T-helper 2 cell (primary cell): ENCODE measurements at places on chromosomes 4 and X.

DNA sequence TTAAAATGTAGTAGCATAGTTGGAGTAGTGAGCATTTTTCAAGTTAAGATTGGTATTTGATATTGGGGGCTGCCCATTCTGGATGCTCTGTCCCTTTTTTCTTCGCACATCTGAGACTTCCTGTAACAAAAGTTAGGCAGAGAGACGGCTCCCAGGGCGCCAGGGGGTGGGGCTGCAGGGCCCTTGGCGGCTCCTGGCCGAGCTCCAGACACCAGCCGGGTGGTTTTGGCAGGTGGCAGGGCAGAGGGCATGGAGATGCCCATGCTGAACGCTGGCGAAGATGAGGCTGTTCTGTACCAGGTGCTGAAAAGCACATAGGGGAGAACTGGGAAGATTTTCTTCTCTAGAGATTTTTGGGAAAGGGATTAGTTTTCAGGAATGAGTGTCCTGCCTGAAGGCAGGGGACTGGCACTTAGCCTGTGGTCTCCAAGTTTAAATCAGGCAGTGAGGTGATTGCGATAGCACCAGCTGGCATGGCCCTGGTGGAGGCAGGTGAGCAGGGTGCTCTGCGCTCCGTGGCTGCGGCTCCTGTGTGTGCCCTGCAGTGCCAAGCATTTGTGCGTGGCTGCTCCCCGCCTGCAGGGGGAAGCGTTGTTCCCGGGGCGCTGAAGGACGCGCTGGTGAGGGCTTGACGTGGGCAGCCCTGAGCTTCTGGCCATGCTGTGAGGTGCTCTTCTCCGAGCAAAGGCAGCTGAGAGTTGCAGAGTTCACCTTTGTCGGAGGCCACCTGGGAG is 23.6 kb upstream of the HGFAC start:
- DNase-seq, result no peak

DNA sequence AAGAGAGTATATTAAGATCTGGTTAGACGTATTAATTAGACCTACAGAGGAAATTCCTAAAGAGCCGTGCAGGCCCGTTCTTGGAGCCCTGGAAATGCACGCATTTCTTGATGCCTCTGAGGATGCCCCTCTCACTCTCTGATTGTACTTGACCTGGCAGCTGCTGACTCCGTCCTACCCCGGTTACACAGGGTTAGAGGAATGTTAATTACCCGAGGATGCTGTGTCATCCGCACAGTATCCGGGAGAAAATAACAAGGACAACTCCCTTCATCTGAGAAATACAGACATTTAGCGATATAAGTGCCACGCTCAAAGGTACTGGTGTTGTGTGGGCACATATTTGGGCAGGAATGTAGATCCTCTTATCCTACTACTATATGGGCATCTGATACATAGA is 404.6 kb upstream of the FAT1 start:
- DNase-seq, result no peak

GRCh38 chr4:98203332-98204235 is 57.6 kb upstream of the RAP1GDS1 start:
- no peak for DNase-seq

DNA sequence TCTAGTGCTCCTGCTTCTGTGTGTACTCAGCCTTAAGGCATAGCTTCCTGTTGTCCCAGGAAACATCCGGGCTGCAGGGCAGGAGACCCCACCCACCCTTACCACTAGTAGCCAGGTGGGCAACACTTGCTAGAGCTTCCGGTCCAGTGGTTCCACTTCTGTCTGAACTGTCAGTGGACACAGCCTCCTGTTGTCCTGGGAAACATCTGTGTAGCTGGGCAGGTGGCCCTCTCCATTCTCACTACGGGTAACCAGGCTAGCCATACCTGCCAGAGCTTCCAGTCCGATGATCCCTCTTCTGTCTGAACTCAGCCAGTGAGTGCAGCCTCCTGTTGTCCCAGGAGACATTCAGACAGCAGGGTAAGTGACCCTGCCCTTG is 372.2 kb downstream of the INPP4B start:
- no peak for DNase-seq

DNA sequence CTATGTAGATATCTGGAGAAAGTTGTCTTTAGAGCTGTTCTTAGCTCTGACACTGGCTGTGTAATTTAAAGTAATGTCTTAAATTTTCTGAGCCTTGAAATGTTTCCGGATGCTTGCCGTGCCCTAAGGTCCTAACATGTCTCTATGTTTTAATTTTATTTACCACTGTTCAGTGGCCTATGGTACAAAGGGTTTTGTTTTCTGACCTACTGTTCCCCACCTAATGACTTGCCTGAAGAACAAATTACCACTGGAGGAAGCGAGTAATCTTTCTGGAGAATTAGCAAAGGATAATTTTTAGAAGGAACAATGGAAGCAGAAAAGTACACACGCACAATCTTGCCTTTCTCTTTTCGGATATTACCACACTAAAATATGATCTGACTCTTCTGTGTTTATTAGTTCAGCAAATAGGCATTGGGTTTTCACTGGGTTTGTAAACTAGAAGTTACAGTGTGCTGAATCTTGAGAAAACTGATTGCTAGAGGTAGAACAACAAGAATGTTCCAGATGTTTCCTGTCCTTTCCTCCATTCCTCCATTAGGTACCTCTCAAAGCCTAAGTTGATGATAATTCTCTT is 435.9 kb downstream of the PACRGL start:
- DNase-seq, result no peak

- no peak for DNase-seq
These were observed 7.4 kb upstream of the PDE6B start for GRCh38 chr4:617644-618641.

GRCh38 chrX:39822133-39822748 is 275.5 kb downstream of the BCOR start:
- DNase-seq, result no peak

- DNase-seq, result no peak
These were observed 128.6 kb upstream of the NPY2R start for GRCh38 chr4:155079871-155080270.

GRCh38 chr4:64384237-64385203 is 24.7 kb downstream of the TECRL start:
- DNase-seq, result no peak

GRCh38 chr4:13455411-13455810 is 28.7 kb downstream of the RAB28 start:
- DNase-seq, result no peak

GRCh38 chr4:24241511-24241910 is 342.8 kb downstream of the DHX15 start:
- DNase-seq, result no peak

DNA sequence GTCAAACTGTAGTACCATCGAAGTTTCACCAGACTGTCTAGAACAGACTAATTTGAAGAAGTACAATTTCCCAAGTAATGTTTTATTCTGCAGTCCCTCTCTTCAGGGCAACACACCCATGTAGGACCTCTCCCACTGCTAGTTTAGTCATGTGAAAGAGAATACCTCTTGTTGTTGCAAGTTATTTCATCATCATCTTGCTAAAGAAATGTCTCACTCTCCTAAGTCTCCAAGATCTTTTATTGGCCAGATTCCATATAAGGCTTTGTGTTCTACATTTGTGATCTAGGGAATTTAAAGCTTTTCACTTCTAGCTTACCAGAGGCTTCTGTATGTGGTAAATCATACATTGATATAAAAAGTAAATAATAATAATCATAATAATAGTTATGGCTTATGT is 745.3 kb upstream of the MAGEB2 start:
- no peak for DNase-seq

DNA sequence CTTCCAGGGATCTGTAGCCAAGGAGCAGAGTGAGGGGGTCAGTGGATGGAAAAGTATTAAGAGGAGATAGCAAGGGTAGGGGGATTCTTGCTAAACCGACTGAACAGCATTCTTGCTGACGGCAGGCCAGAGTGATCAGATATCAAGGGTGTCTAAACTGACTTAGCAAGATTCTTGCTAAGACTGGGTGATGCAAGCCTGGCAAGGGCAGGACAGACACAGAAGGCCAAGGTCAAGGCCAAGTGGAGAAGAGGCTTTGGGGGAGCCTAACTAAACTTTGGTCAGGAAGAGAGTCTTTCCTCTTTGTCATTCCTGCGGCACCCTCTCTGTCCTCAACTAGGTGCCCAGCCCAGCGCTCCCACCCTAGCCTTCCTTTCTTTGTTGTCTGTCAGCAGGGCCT is 799 bp downstream of the XPNPEP2 start:
- DNase-seq, result no peak

GRCh38 chrX:10198254-10198653 is 41.5 kb downstream of the CLCN4 start:
- no peak for DNase-seq

DNA sequence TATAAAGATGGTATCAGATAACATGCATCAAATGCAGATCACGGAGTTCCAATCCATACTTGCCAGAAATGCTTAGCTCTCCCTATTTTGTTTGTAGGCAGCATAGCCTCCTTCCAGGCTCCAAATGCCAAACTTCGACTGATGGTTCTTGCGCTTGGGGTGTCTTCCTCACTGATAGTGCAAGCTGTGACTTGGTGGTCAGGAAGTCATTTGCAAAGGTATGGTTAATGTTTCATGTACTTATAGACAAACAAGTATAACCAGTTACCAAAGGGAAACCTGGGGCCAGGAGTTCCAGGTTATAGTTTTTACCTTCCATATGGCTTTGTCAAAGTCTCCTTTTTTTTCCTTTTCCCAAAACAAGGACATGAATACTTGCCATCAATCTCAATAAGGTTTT is 5.3 kb downstream of the CWH43 start:
- DNase-seq, result no peak

- DNase-seq, result no peak
These were observed 85.1 kb upstream of the UCP1 start for GRCh38 chr4:140653718-140654494.

GRCh38 chrX:71650333-71650969 is 16.9 kb upstream of the LOC101059915 start:
- peak; percentile 30 for DNase-seq

DNA sequence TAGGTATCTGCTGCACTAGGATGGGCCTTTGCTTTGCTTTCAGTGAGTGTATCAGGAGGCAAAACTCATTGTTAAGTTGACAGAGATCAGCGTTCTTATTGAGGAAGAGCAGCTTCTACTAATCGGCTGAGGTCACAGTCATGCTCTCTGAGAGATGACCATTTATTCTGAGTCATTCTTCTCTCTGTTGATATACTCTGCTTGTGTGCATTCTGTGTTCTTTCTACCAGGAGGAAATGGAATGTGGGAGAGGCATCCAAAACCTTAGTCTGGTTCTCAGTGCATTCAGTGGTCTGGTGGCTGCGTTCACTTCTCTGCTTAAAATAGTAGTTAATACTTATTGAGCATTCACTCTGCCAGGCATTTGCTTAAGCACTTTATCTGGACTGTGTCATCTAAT is 66.2 kb downstream of the RRAGB start:
- no peak for DNase-seq

DNA sequence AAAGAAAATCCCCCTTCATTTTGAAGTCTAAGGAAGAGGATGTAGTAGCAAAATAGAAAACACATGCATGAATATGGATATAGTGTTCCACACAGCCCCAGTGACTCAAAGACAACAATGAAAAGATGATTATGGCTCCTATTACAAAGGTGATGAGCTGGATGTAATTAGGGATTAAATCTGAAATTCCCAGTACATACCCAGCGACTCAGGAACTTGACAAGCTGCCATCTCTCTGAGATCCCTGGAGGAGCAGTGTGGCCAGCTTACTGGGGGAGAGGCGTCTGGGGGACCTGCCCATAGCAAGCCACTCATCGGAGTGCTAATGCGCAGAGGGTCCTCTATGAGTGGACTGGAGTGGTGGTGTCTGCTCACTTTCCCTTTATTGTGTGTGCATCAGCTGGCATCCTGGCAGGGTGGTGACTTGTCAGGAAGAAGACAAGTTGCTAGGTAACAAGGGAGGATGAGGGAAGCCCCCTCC is 42.7 kb upstream of the MGST2 start:
- DNase-seq, result no peak

- DNase-seq, result no peak
These were observed 38.7 kb upstream of the KCTD8 start for GRCh38 chr4:44487341-44487740.

GRCh38 chrX:118847676-118848075 is 24.1 kb downstream of the ZCCHC12 start:
- DNase-seq, result peak; percentile 15

DNA sequence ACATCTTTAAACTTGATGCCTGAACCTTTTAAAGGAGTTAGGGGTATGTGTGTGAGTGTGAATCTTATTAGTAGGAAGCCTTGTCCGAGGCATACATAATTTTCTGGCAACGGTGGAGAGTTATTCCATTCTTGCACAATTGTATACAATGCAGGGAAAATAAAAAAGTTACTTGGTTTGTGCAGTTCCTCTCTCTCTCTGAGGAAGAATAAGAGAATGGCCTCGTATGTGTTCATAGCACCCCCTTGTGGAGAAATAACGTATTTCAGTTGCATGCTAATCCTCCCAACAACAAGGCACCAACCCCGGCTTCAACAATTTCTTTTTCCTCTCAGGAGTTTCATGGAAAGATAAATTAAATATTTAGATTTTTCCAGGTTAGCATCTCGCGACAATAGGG is 33.7 kb upstream of the FGF13 start:
- DNase-seq, result no peak

DNA sequence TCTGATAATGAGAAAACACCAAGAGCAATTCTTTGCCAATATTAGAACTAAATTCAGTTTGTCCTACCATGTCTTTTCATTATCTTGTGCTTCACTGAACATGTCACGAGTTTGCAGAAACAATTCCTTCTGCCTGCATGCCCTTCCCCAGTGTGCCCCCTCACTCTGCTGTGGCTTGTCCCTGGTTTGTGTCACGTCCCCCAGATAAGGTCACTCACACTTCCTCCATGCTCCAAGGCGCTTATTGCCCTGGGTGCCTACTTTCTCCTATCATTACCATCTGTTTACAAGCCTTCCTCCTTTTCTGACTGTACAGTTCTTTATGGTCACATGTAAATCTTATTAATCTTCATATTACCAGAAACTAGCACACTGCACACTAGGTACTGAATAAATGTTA is 394.1 kb downstream of the KCNIP4 start:
- no peak for DNase-seq

DNA sequence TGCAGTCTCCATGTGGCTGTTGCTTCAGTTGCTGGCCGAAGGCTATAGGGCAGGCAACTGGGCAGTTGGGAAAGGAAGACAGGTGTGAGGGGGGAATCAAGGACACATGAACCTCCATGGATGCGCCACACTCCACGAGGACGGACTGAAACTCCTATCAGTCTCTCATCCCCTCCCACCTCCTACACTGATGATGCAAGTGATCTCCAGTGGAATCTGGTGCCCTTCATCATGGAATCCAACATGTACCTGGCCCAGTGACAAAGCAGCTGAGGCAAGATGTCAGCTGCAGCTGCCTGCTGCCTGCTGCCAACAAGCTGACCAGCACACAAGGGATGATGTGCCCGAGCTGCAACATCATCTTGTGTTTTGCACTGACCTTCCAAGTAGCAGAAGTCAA is 26.0 kb upstream of the MGST2 start:
- DNase-seq, result no peak

DNA sequence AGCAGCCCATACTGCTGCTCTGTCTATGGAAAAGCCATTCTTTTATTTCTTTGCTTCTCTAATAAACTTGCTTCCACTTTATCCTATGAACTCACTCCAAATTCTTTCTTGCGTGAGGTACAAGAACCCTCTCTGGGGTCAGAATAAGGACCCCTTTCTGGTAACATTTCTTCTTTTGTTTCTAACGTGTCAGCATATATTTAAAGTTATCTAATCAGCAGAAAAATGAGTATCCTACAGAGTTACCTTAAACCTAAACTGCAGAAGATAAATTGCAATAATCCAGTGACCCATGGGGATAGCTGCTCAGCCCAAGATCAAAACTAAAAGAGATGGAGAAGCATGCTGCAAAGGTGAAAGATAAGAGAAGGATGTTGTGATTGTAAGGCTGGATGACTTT is 4.0 kb downstream of the ADH5 start:
- no peak for DNase-seq

GRCh38 chrX:109889289-109890006 is 113.5 kb upstream of the TMEM164 start:
- no peak for DNase-seq
